Endodermal cell (in vitro differentiated cells): ENCODE measurements at places on chromosomes 13 and 19.

GRCh38 chr13:101390461-101390860, 25.8 kb downstream of the NALCN start:
- no peak for DNase-seq

GRCh38 chr19:35460608-35461007, 12.6 kb downstream of the FFAR2 start:
- DNase-seq: no peak

- DNase-seq: peak; percentile 95
These were observed 13.0 kb downstream of the PGLYRP1 start for GRCh38 chr19:46009530-46010510.

GRCh38 chr13:46401432-46401831, 14.4 kb upstream of the RUBCNL start:
- DNase-seq: no peak

DNA sequence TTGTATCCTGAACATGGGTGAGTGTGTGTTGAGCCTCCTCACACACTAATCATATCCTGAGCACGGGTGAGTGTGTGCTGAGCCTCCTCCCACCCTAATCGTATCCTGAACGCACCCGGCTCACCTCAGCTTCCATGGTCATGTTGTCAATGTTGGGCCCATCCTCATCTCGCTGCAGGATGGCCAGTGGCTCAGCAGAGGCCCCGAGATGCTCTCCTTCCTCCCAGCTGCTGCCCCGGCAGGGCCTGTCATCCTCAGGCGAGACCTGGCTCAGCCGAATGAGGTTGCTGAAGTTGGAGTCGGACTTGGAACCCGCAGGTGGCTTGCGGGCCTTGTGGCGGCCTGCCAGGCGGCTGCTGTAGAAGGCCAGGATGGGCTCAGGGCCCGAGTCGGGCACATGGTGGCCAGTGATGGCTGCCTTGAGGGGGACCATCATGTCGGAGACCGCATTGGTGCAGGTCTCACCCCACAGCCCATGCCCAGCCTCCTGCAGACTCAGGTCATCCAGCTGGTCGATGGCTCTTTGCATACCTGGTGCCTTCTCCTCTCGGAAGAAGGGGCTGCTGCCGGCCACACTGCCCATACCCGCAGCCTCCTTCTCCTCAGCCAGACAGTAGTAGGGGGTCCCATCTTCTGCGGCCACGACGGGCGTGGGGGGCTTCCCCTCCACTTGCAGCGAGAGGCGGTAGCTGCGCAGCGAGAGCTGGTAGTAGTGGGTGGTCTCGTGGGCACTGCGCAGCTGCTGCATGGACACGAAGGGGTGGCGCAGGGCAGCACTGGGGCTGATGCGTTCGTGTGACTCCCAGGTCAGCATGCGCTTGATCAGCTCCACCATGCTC, 9.6 kb downstream of the HIPK4 start:
- DNase-seq: no peak

DNA sequence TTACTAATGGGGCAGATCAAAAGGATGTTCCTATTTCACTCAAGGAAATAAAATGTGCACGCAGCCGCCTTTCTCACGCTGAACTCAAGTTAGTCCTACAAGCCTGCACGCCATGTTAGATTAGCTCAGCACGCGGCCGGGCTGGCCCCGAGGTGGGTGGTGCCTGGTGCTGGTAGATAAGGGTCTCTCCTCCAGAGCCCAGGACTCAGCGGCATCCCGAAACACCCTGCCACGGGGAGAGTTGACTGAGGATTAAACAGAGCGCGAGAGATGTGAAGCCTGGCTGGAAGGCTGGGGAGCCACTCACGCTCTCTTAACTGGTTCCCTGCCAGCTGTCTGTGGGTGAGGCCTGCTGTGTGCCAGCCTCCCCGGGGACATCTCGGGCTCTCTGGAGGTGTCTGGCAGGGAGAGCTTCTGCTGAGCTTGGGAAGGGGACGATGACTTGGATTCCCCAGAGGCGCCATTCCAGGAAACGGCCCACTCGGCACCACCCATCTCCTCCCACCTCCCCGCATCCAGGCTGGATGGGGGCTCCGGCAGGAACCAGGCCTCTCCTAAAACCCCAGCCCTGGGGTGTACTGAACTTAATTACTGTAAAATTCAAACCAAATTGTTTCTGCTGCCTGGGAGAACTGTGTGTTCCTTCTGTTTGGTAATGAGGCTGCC, 122.2 kb downstream of the KDM4B start:
- no peak for DNase-seq

DNA sequence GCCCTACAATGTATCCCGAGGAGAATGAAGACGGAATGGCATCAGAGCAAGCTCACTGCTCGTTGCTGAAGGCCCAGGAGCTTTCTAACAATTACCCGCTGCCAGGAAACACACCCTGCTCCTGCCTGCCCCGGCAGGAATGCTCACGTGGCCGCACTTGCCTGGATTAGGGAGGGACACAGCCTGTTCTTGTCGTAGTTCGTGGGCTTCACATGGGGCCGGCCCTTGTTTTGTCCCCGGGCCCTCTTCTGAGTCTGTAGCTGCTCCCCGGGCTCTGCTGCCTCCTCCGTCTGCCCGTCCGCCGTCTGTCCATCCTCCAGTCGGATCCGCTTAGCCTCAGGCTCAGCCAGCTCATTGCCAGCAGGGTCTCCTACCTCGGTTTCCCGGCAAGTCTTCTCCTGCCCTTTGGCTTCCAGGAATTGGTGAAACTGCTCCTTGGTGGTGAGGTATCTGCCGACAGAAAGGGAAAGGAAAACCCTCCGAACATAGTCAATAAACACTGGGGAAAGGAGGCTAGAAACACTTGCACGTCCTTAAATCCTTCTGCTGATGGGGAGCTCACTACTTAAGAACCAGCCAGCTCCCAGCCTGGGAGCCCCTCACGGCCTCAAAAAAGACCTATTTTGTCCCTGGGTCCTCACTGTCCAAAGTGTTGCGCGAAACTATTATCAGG, 941 bp downstream of the DUS3L start:
- no peak for DNase-seq

DNA sequence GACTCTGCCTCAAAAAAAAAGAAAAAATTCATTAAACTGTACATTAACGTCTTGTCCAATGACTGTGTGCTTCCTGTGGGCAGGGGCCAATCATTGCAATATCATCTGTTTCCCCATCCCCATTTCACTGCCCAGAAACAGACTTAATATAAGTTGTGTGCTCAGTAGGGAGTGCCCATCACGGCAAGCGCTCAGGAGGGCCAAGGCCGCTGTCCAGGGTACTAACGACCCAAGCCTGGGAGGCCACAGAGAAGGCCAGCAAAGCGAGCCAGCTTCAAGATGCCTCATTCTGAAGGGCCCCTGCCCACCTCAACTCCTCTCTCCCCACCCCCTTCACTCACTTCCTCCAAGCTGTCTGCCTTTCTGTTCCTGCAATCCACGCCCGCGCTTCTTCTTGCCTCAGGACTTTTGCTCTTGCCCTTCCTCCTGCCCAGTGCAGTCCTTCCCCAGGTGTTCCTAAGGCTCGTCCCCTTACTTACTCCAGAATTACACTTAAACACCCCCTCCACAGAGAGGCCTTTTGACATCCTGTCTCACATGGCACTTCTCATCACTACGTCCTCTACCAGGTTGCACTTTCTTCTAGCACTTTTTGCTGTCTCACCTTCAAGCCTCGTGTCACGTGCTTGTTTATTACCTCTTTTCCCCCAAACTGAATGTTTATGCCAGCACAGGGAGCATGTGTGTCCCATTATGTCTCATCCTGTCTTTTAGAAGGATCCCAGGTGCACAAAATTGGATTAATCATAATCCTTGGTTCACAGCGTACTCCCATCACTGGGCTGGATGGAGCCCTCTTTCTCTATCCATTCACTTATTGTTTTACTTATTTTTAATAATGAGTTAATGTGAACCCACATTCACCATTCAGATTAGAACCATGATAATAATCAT, 11.3 kb upstream of the POU2F2 start:
- DNase-seq: peak; percentile 92

DNA sequence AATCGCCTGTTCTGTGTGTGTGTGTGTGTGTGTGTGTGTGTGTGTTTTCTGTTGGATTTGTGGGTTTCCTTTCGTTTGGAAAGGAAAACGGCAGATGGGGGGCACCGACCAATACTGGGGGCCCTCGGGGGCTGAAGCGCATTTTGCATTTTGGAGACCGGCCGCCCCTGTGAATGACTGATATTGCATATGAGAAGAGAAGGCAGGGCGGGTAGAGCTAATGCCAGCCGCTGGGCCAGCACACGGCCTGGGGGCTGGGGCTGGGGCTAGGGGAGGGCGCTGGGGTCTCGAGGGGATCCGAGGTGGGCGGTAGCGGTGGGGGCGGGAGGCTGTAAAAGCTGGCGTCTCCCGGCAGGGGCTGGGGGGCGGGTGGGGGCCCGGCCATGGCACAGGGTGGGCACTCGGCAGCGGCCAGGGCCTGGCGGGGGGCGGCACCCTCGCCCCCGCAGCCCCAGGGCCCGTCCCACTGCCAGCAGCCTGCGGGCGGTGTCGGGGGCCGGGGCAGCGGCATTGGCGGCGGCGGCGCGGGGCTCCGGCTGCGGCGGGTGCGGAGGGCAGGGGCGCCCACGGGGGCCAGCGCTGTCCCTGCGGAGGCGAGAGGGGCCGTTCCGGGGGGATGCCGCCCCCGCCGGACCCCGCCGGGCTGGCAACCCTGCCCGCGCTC, 11.2 kb downstream of the ANO8 start:
- DNase-seq: peak; percentile 33

DNA sequence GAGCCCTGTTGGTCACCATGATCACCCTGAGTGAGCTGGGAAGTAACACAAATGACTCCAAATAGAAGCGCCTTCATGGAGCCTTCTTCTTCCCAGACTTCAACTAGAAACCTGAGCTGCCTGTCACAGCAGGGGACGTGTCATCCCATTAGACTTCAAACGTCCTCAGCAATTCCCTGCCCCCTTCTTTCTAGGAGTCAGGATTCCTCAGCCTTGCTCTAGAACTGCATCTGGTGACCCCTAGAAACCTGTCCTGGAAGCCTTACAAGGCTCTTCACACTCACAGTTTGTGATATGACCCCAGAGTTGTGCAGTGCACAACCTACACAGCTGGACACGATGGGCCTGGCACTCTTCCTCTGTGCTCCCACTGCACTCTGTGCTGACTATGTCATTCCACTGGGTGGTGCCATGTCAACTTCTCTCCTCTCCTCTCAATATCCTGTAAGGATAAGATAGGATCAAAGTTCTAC, 23.6 kb upstream of the TTYH1 start:
- peak; percentile 82 for DNase-seq

DNA sequence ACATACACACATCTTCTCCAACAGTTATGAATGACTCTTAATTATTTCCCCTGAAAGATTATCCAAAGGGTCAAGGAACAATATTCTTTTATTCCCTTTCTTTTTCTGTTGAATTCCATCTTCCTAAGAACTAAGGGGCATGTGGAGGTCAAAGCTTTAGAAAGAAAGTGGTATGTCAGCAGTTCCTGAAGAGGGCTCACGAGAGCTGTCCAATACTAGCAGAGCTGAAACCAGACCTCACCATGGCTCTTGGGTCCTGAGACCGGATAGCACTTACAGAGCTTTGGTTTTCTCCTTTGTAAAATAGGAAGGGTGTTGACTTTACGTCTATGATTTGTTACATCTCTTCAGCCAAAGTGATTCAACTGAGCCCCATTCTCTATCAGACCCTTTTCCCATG, 109.8 kb upstream of the FREM2 start:
- no peak for DNase-seq

DNA sequence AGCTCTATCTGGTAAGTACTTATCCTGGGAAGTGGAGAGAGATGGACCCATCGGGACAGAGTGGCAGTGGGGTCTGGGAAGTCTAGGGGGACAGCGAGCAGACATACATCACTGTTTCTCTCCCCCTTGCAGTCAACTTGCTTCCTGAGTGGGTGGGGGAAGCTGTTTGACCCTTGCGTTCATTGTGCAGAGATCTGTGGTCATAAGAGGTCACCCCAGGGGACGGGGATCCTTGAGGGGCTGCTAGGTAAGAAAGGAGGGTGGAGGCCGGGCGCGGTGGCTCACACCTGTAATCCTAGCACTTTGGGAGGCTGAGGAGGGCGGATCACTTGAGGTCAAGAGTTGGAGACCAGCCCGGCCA, 474 bp downstream of the ARHGEF18 start:
- no peak for DNase-seq

DNA sequence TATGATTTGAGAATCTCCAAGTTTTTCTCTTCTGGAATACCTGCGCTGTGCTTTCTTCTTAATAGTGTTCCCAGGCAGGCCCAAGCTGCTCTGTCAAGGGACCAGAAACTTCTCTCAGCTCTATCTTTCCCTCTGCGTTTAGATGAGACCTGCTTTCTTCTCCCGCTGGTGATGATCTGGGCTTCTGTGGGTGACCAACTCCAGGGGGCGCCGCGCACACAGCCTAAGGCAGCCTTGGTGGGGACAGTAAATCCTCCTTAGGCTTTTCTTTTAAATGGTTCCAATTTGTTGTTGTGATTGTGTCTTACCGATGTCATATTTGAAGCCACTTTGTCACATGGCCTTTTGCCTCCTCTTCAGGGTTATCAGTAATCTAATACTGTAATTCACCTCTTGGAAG, 439.4 kb upstream of the KLF12 start:
- DNase-seq: peak; percentile 82

DNA sequence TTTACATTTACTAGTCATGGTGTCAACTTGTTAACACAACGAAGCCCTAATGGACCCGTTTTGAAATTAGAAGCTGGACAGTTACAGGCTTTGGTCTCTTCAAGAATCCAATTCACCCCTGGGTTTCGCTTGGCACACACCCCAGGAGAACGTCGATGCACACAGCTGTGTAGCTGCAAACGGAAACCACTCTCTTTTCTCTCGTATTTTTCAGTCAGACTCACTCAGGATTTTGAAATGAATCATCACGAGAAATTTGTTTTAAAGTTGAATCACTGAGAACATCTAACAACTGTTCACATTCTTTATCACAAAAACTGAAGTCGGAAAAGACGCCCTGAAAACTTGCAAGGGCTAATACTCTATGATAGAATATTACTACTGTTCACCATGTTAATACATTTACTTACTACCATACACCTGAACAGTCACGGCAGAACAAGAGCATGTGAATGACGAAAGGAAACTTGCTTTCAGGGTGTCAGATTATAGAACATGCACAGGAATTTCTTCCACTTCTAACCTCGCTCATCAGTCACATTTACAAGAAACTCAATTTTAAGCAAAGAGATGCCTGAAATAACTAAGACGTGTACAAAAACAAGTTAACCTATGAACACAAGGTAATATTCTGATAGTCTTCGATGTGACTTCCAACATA, 4.7 kb downstream of the PNMA8A start:
- no peak for DNase-seq

DNA sequence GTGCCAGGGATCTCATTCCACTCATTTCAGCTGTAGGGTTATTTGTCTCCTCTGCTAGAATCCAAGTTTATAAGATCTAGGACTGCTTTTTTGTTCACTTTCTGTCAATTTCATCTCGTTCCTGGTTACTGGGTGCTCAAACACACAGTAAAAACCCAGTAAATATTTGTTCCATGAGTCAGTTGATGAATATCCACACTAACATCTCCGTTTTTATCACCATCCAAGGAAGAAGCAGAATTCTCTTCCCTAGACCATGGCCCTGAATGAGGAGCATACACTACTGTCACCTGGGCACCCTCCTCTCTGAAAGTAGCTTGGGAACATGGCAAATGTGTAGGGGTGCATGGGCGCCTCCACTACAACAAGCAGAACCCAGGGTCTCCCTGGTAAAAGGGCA, 390.8 kb downstream of the FOXO1 start:
- no peak for DNase-seq

- no peak for DNase-seq
These were observed 406.4 kb downstream of the ITGBL1 start for GRCh38 chr13:101858860-101859259.
